ENCODE measurements at places on chromosomes 11 and 22.

DNA sequence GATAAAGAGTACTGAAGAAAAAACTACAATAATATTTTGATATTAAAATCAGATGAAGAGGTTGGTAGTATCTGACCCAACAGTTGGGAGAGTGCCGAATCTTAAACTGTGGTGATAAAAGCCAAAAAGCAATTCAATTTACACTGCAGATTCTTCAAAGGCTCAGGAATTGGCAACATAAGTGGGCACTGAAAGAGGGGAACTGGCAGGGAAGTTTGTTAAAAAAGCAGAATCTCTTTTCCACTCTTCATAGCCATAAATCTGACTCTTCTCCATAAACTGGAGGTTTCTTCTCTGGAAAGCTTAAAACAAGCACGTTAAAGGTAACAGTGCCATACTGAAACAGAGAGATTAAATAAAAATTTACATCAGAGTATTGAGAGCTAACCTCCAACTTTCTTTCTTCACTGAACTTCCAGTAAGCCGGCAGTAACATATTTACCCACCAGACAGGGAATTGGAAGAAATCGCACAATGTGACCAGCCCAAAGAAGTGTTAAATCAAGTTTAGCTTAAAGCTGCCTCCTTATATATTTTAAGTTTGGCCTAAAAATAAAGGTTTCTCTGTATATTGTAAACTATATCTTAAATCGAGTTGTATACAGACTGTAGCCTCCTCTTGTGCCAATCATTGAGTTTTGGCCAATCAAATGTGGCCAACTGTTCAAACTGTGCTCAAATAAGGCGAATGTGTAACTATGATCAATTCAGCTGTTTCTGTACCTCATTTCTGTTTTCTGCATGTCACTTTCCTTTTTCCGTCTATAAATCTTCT lies 358.3 kb downstream of the NXPE2 start:
- DNase-seq, result no peak

- no peak for DNase-seq
Measured at GRCh38 chr11:89489930-89490329, 1.2 kb downstream of the NOX4 start.

- no peak for DNase-seq
Measured at GRCh38 chr22:23281053-23281405, 100.7 kb downstream of the BCR start.

DNA sequence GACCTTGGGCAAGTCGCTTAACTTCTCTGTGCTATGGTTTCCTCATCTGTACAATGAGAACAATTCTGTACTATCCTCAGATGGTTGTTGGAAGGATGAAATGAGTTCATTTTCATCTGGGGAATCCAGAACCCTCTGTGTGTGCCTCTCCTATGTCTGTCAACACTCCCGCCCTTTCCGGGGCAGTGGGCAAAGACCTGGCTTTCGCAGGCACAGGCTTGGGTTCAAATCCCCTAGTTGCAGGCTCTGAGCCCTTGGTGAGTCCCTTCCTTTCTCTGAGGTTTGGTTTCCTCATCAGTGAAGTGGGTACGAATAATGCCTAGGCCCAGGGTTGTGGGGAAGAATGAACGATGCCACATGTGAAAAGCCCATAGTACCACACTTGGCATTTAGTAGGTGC lies 6.0 kb downstream of the PNPLA5 start:
- DNase-seq, result no peak

- DNase-seq, result no peak
Measured at GRCh38 chr11:696955-697491, 1.4 kb downstream of the TMEM80 start.

DNA sequence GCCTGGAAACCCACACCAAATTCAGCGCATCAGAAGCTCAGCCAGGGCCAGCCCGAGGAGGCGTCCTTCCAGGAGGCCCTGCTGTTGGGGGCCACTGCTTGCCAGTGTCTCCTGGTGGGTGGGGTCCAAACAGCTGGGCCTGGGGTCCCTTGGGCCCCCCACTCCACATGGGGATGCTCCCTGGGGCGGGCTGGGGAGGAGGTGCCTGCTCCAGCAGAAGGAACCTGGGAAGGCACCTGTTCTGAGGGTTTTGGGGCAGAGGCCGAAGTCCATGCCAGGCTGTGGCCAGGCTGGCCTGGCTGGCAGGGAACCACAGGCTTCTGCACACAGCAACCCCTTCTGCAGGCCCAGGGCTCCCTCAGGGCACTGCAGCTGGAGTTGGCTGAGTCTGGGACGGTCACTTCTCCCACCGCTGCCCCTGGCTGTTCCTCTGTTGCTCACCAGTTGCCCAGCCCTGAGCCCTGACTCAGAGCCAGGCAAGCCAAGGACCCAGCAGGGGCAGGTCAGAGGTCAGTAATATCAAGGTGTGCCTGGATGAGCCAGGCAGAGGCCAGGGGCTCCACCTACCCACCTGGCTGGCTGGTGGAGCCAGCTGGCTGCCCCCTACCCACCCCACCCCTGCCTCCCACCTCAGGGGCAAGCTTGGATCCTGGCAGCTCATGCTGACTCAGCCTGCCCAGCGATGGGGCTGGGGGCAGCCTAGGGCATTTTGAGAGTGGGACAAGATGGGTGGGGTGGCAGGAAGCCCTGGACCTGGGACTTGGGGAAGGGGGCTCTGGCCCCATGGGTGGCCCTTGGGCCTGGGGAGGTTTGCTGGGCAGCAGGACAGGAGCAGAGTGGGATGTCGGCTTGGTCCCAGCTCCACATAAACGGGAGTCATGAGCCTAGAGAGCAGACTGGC lies 12.0 kb upstream of the PHLDA2 start:
- DNase-seq, result no peak

DNA sequence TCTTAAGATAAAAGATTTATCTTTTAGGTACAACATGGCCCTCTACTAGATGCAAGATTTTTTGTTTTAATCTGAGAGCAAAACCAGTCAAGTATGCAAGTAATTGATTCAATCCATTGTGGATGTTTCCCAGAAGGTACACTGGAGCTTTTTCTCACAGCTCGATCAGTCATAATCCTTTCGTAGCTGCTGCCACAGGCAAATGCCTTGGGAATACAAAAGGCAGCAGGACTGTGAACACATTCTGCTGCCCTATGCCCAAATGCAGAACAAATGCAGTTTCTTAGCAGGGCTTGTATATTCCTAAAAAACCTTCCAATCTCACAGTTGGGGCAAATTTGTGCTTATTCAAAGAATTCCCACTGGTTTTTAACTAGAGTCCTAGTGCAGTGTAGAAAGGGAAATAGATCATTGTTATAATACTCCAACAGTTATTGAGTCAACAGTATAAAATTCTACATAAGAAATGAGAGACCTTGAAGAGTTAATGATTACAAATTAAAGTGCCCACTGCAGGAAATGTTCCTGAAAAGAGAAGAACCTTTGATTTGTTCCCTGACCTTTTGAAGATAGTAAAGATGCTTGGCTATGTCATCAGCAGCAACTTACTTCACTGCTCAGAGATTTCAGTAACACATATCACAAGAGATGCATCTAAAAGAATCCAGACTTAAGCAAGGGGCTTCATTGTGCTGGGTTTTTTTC lies 14.1 kb downstream of the LPXN start:
- DNase-seq, result no peak

Data from neuronal stem cell (in vitro differentiated cells).